Stimulated activated CD4-positive, alpha-beta T cell treated with anti-CD3 and anti-CD28 coated beads, TNF-alpha, amount 100 ng/mL, for 1 hour (primary cell): ENCODE measurements at places on chromosomes 12 and 14.

GRCh38 chr12:1419849-1420371 is 174.5 kb downstream of the FBXL14 start:
- DNase-seq, result no peak

GRCh38 chr12:79959484-79959883 is 24.6 kb upstream of the PPP1R12A start:
- no peak for DNase-seq

- no peak for DNase-seq
Measured at GRCh38 chr12:64123448-64123847, 98.6 kb downstream of the KICS2 start.

DNA sequence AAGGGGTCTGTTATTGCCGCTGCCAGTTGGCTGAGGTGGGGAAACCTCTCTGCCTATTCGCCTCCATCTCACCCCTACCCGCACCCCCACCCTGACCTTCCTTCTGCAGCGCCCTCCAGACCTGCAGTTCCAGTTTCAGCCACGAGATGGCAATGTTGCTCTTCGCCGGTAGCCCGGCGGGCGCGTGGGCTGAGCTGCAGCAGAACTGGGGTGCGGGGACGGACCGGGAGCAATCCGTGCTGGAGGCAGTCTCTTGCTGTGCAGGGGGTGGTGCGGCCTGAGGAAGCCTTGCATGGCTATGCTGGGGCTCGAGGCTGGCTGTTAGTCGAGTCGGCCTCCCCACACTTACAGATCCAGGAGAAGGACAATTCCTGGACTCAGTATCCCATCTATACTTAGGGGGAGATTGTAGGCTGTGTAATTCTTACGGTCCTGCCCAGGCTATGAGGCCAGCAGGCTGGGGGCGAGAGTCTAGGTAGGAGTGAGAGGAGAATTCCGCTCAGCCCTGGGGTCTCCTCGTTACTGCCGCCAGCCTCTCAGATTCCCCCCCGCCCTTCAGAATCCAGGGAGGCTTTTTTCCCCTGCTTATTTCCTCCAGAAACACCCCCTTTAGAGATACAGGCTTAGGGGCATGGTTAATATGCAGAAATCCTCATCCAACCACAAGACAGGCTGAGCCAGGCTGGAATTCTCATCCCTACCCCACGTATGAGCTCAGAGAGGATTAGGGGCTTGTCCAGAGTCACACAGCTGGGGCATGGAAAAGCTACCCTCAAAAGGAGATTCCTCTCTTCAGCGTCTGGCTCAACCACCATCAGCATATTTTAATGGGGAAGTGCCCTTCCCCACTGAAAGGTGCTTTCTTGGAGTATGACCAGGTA is 118.2 kb downstream of the AACS start:
- DNase-seq, result peak; percentile 8

DNA sequence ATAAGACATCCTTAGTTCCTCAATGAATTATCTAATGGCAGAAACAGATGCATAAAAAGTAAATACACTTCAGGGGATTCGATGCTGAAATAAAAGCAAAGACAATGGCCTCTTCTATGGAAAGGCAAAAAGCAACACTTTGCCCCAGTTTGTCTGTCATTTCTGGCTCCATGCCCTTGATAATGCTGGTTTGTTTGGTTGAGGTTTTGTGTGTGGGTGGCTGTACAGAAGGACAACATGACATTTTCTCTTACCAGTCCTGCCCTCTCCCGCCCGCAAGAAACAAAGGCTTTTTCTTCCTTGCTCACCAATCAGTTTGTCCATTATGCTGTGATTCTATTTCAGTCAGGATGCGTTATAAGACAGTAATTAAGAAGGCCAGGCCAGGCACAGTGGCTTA is 18.1 kb upstream of the WDR89 start:
- no peak for DNase-seq

DNA sequence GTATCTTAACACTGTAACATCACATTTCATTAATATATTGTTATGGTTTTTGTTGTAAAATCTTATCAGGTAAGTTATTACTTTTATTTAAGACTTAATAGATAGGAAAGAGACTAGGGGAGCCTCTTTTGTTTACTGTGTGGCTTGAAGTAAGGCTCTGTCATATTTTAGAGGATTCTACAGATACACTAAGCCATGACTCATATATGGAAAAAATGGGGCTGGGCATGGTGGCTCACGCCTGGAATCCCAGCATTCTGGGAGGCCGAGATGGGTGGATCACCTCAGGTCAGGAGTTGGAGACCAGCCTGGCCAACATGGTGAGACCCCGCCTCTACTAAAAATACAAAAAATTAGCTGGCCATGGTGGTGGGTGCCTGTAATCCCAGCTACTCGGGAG is 23.6 kb upstream of the NPFF start:
- DNase-seq, result no peak

- DNase-seq, result no peak
Measured at GRCh38 chr14:34361504-34362011, 100.5 kb downstream of the SPTSSA start.

DNA sequence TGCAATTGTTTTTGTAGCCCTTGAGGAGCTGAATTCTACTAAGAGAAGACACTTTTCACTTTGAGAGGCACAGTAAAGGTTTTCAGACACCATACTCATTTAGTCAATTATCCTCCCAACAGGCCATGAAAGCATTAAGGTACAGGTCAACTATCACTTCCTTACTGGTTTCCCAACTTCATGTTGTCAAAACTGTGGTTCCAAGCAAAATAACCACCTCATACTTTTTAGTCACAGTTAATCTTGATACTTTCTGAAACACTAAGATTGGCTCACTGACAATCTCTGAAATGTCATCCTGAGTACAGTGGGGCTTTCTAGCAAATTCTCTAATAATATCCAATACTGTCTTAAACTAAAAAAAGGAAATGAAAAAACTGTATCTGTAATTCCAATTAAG is 71.7 kb downstream of the SLC2A13 start:
- DNase-seq, result no peak

DNA sequence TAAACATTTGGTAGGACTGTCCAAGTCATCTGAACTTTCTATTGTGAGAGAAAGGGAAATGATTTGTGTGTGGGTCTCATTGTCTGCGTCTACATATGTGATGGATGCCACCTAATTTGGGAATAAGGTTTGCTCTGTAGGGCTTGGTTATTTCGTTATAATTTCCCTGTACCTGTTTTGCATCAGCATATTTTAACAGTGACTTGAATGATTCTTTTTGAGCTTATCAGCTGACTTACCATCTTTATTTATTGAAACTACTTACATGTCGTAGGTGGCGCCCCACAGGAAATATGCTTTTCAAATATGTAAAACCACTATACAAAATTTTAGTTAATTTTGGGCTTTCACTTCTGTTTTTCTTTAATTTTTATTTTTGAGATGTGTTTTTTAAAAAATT is 56.5 kb upstream of the BCAT1 start:
- DNase-seq, result no peak

GRCh38 chr12:108302403-108303311 is 36.5 kb downstream of the CMKLR1 start:
- no peak for DNase-seq

GRCh38 chr14:61752626-61753025 is 9.6 kb upstream of the SNAPC1 start:
- DNase-seq, result no peak

DNA sequence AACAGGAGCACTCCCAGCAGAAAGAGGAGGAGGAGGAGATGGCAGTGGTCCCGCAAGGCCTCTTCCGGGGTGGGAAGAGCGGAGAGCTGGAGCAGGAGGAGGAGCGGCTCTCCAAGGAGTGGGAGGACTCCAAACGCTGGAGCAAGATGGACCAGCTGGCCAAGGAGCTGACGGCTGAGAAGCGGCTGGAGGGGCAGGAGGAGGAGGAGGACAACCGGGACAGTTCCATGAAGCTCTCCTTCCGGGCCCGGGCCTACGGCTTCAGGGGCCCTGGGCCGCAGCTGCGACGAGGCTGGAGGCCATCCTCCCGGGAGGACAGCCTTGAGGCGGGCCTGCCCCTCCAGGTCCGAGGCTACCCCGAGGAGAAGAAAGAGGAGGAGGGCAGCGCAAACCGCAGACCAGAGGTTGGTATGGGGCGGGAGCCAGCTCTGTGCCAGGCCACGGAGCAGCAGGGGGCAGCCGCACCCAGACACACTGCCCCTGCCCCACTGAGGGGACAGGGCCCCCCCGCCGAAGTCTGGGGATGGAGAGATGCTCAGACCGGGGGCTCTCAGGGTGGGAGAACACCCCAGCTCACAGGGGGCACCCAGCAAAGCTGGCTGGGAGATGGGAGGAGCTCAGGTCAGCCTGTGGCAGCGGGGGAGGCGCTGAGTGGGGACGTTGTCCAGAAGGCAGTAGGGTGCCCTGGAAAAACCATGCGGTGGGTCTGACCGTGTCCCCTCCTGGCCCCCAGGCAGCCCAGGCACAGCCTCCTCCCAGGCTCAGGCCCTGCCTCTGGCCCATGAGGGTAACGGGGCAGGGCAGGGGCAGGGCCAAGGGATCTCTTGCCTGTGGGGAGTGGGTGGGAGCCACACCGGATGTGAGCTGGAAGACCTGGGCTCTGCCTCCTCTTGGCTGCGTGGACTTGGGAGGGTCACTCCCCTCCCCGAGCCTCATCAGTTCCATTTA is 9.8 kb downstream of the CHGA start:
- DNase-seq, result no peak

DNA sequence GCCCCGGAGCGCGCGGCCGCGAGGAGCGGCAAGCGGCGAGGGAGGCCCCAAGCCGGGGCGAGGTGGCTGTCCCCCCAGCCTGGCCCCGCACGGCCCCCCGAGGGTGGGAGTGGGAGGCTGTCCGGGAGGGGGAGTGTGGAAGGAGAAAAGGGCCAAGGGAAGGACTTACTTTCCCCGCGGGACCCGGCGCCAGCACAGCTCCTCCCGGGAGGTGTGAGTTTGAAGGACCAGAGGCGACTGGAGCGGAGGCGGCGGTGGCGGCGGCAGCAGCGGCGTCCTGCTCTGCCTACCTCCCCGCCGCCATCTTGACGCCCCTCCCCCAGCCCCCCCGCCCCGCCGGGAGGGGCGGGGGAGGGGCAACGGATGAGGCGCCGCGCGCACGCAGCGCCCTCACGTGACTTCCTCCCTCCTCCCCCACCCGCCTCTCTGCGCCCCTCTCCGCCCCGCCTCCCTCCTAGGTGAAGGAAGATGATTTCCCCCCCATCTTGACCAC is at the start of gene SBNO1:
Gene SBNO1 (minus strand): TSS at position 316 of the 493 bp plus-strand sequence. CDS start 14,406 bp downstream, outside the sequence.
- peak; percentile 87 for DNase-seq

GRCh38 chr14:96225745-96226151 is 21.1 kb downstream of the BDKRB2 start:
- DNase-seq, result no peak

- DNase-seq, result no peak
Measured at GRCh38 chr12:24823808-24824515, 124.9 kb downstream of the BCAT1 start.

- no peak for DNase-seq
Measured at GRCh38 chr14:104505085-104506074, 74.2 kb upstream of the C14orf180 start.

DNA sequence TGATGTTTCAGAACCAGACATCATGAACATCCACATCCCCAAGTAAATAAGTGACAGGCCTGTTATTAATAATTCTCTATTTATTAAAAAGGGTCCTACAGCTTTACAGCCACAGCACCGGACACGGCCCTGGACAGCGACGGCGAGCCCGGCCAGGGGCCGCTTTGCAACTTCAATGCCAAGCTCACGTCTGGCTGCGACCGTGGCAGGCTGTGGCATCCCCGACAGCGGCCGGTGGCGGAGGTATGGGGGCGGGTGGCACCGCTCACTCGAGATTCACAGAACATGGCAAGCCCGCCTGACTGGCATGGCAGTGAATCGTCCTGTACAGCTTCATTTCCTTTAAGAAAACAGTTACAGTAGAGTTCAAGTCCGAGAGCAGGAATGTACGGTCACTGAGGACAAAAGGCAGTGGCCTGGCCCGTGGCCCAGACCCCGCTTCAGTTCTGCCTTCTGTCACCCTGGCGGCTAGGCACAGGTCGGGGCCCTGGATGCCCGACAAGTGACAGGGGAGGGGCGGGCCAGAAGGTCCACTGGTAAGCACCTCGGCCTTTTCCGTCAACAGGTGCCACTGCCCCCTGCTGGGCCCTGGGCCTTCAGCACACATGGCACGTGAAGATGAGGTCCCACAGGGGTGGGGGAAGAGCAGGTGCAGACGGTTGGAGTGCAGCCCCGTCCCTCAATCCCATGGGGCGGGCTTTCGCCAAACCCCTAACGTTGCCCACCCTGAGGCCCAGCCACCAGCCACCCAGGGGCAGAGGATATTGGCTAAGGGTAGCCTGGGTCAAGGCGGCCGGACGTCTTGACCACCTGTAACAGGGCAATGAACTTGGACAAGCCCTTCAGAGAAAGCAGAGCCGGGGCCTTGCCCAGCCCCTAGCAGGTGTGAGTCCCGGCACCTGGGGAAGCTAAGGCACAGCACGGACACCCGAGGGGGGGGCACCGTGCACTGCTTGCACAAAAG is 30.3 kb downstream of the HIP1R start:
- no peak for DNase-seq

- no peak for DNase-seq
Measured at GRCh38 chr12:45669093-45669492, 60.4 kb upstream of the ARID2 start.

GRCh38 chr12:19246933-19247332 is 117.4 kb downstream of the PLEKHA5 start:
- no peak for DNase-seq

DNA sequence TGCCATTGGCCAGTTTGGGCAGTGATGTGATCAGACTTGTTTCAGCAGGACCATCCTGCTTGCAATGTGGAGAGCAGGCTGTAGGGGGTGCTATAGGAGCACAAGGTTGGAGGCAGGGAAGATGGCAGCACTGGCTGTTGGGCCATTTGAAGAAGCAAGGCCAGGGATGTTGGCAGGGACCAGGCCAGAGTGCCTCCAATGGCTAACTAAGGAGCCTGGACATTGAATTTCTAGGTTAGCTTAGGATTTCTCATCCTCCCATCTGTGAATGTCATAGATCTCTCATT is 23.5 kb downstream of the FGF23 start:
- DNase-seq, result no peak

DNA sequence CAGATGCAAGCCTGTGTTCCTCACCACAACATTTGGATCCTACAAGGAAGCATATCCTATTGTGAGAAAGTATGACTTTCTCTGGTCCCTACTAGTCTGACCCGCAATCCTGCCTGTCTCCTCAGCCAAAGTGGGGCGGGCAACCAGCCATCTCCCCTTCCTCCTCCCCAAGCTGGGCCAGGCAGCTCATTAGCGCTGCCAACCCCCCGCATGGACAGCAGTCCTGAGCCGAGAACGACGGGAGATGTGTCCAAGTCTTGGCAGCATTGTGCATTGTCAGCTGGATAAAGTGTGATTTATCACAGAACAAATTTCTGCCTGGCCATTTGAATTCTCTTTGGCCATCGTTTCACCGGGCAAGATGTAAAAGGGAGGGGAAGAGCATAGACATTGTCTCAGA is 139.4 kb downstream of the SLC15A4 start:
- DNase-seq, result no peak

GRCh38 chr12:23093488-23093887 is 468.5 kb downstream of the ETNK1 start:
- no peak for DNase-seq

DNA sequence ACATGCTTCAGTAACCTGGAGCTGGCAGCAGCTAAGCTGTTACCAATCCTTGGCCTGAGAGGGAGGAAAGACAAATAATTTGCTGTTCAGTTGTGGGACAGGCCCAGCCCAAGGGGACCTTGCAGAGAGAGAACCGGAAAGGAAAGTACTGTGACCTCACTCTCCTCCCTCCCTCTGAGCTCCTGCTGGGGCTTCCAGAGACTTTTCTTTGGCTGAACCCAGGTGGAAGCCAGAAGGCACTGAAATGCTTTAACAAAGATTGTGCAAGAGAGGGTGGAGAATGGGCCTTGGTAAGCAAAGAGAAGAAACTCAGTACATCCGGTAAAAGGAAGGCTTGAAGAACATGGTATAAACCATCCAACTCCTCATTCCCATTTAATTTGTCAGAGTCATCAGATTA is 457.1 kb downstream of the GLT1D1 start:
- DNase-seq, result no peak
